Hematopoietic multipotent progenitor cell treated with erythropoietin and hydrocortisone succinate and interleukin-3 and kit ligand, for 6 days (in vitro differentiated cells): ENCODE measurements at places on chromosomes 12 and 14.
A peak's percentile ranks its signal among the peaks of the same experiment; 100 is the strongest.

DNA sequence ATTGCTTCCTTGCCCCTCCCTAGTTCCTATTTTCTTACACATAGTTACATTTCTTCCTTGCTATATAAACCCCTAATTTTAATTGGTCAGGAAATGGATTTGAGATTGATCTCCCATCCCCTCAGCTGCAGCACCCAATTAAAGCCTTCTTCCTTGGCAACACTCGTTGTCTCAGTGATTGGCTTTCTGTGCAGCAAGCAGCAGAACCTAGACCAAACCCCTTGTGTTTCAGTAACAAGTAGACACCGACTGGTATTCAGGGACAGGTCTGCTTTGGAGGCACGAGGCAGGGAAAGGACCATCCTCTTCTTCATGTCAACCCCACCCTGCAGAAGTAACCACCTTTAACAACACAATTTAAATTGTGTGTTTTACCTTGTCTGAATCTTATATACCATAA, 152.6 kb downstream of the RPAP3 start:
- no peak for DNase-seq

DNA sequence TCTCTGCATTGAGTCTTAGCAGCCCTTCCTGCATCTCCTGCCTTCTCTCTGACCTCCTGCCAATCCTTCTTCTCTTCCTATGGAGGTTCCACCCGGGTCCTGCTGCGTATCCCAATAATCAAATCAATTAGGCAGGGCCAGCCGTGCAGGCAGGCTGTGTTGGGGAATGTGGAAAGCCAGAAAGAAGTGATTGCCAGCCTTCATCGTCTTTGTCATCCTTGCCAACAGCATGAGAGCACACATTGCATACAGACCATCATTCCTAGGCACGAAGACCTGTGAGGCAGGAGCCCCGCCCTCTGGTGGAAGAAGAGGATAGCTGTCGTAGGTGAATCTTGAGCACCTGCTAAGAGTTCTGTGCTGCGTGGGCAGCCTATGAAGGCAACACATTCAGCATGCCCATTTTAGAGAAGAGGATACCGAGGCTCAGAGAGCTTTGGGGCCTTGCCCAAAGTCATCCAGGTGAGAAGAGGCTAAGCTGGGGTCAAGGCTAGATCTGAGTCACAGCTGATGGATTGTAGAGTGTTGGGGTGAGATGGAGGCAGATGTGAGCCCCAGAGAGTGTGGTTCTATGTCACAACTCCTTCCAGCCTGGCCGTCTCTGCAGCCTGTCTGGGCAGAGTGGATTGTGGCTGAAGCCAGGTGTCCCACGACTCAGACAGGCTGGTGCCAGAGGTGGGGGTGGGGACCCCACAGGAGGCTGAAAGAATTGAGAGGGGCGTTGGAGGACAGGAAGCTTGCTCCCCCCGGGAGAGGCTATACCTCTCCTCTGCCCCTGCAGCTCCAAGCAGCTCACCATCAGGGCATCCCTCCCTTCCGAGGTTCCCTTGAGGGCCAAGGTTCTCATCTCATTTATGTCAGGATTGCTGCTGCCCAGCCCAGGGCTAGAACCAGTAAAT, 12.7 kb downstream of the C14orf132 start:
- peak; percentile 9 for DNase-seq

- no peak for DNase-seq
Observed at GRCh38 chr12:33536431-33536830, 96.8 kb upstream of the SYT10 start.

DNA sequence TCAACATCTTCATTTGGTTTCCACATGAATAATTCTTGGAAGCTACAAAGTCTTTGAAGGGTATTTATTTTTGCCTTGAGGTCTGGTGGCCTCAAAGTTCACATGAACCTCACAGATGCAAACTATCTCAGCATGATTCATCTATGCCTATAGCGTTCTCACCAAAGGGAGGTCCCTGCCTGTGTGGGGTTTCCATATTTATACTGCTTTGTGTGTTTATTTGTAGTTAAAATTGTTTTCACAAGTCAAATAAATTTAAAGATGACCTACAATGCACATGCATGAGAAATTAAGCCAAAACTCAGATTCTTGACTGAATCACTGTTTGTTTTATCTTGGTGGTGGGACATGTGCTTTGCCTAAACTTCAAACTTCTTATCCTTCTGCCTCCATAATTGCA, 176.7 kb downstream of the PPM1H start:
- no peak for DNase-seq

GRCh38 chr14:39417014-39417413, 15.2 kb downstream of the FBXO33 start:
- DNase-seq = peak; percentile 60

GRCh38 chr12:127282786-127283565, 984.0 kb upstream of the TMEM132C start:
- no peak for DNase-seq

- DNase-seq = no peak
Observed at GRCh38 chr14:35221462-35221861, 70.7 kb upstream of the PSMA6 start.

DNA sequence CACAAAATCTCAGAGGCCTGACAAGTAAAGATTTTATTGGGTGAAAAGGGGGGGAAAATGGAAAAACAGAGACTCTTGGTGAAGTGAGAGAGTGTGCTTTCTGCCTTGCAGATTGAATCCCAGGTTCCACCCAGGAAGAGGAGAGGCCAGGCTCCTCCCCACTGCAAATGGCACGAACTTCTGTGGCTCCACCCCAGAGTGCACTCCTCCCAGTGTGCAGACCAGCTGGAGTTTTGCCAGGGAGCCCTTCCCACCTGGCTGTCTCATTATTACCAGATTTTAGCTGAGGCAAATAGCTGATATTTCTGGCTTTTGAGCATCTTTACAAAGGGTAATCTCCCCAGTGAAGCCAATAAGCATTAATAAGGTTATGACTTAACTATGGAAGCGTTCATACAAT, 51.9 kb downstream of the TESPA1 start:
- peak; percentile 61 for DNase-seq

- DNase-seq = no peak
Observed at GRCh38 chr12:119710374-119710964, 42.5 kb downstream of the PRKAB1 start.

GRCh38 chr12:50248411-50248810, 34.9 kb downstream of the LIMA1 start:
- no peak for DNase-seq
